Left lung (tissue), 14 donors: ENCODE measurements at places on chromosomes 2 and 18.

GRCh38 chr18:46950064-46950656, 32.8 kb downstream of the KATNAL2 start:
- DNase-seq: no peak

- DNase-seq: no peak
Measured at GRCh38 chr2:25698752-25699151, 25.4 kb upstream of the DTNB start.

DNA sequence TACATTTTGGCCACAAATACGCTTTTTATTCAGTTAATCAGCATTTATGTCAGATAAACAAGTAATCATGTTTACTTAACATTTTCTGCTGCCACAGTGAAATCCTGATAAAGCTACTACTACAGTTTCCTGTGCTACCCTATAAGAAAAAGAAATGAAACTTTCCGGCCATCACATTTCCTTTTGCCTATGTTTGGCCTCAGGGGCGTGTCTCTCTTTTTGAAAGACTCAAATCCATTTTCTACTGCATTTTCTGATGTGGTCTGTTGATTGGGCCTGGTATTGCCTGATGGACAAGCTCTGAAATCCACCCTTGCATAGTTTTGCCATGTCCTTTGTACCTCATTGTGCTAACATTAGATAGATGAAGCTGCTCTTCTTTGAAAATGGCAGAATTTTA, 152.6 kb downstream of the AGPS start:
- DNase-seq: no peak

GRCh38 chr18:40708726-40709125, 1246.3 kb upstream of the PIK3C3 start:
- DNase-seq: no peak

- no peak for DNase-seq
Measured at GRCh38 chr2:42987112-42987922, 194.9 kb upstream of the HAAO start.

DNA sequence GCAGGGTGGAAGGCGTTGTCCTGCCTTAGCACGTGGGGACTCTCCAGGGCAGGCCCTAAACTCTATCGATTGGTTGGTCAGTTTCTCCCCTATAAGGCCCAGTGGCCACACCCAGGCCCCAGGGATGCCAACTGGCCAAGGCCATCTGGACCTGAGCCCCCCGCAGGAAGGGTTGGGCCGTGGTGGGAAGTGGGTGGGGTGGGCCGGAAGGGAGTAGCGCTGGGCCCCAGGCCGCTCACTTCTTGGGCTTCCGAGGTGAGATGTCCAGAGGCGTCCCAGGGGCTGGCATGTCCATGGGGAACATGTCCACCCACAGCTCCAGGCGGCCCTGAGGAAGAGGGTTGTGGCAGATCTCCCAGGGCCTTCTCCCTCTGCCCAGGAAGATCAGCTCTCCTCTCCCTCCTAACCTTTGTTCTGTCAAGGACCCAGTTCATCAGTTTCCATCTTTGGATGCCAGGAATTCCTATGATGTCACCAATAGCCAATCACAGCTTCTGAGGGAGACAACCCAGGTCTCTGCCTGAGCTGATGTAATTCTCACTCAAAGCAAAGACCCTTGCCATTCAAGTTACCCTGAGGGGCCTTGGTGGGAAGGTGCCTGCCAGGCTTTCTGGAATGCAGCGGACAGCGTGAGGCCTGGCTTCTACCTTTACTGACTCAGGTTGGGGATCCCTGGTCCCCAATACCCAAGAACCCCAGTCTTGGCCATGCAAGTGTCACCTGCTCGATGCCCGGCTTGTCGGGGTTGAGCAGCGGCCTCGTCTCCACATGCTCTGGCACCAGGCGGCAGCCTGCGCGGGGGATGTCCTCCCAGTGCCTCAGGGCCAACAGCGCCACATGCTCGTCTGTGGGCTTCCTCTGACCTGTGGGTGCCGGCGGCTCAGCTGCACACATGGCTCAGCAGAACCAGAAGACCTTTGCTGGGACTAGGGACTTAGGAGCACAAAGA, 14.4 kb downstream of the OTOF start:
- DNase-seq: no peak

- no peak for DNase-seq
Measured at GRCh38 chr2:23037596-23037995, 347.4 kb upstream of the KLHL29 start.

DNA sequence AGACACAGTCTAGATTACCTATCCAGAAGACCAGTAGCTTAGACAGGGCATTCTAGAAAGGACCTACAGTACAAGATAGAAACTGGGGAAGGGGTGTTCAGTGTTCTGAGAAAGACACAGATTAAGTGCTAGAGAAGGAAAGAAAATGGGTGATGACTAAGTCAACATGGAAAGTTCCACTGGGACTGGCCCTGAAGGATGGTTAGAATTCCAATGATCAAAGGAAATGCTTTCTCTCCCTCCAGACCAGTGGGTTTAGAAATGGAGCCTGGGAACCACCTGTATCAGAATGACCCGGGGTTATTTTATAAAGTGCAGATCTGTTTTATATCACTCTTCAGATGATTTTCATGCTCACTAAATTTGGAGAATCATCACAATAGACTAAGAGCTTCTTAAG, 5.8 kb upstream of the COLEC12 start:
- DNase-seq: no peak

DNA sequence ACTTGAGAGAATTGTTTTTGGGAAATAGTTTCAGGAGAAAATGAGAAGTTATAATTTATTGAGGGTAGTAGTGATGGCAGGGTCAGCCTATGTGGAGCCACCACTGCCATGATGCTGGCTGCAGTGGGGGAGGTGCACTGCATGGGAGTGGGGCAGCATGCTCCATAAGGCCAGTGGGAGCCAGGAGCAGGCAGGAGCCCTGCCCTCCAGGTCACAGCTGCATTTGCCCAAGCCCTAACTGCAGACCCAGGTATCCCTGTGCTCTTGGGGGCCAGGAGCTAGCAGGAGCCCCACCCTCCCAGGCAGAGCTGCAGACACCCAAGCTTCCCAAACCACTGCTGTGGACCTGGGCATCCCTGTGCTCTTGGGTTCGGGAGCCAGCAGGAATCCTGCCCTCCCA, 757.3 kb upstream of the CRIM1 start:
- DNase-seq: no peak

- DNase-seq: no peak
Measured at GRCh38 chr18:3706279-3707097, 256.5 kb downstream of the TGIF1 start.

DNA sequence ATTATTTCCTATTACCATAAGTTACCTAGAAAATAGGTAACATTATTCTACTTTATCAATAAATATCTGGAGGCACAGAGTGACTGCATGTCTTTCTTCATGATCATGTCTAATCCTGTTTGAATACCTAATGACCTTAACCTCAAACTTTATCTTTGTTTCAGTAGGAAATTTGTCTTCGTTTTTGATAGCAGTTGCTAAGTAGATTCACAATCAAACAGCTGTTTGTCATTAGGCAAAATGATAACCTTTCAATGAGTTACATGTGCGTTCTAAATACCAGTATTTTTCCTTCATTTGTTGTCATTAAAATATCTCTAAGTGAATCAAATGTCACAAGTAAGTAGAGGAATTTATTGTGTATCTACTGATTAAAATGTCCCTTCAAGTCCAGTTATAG, 473.8 kb downstream of the NRXN1 start:
- DNase-seq: no peak

DNA sequence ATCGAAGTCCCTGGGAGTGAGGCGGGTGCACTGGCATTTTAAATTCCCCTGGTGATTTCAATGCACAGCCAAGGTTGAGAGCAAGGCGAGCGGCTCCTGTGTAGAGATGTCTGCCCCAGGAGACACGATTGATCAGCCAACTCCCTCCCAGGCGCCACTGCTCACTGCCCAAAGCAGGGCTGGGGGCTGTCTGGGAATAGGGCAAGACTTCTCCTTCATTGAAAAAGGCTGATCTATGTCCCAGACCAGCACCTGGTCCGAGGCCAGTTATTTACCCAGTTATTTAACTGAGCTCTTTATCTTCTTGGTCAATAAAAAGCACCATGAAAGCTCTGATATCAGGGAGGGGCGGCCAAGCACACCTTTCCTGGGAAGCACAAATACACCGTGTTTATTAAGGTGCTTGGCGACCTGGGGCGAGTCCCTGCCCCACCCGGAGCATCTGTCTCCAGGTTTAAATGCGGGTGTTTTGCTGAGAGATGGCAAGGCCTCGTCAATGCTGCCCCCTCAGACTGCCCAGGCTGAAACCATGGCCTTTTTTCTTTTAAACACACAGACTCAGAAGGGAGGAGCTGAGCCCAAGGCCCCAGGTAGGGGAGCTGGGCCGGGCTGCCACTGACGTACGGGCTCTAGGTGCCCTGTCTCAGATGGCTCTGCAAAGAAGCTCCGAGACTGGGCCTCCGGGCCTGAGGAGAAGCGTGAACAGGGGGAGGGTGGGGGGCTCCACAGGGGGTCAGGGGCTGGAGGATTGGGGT, 73.9 kb upstream of the HPCAL1 start:
- DNase-seq: no peak

GRCh38 chr2:62196278-62196901, 475 bp downstream of the B3GNT2 start:
- peak; percentile 92 for DNase-seq

DNA sequence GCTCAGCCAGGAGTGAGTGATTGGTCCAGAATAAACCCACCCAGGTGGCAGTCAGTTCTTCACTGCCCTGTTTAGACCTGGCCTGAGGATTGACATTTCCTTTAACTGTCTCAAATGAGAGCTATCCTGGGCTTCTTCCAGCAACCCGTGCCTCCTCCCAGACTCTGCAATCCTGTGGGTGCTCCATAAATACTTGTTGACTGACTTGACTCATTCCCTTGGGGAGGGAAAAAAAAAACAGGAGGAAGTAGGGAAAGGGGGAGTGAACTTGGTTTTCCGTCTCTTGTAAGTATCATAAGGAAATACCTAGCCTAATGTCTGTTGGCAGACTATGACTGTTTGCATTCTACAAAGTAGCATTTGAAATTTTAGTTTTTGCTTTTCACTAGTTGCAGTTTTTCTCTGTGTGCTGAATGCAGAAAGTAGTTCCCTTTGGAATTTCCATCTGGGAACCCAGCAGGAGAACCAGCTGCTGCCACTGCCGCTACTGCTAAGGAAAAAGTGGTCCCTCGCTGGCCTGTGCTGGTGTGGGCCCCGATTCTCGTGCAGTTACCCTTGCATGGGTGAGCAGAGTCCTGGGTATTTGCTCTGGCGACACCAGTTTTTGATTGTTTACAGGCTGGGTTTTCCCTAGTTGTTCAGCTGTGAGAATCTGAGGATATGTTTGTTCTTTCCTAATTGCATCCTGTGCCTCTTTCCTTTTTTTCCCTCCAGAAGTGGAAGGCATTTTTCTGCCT, 78.8 kb downstream of the TGOLN2 start:
- DNase-seq: no peak

DNA sequence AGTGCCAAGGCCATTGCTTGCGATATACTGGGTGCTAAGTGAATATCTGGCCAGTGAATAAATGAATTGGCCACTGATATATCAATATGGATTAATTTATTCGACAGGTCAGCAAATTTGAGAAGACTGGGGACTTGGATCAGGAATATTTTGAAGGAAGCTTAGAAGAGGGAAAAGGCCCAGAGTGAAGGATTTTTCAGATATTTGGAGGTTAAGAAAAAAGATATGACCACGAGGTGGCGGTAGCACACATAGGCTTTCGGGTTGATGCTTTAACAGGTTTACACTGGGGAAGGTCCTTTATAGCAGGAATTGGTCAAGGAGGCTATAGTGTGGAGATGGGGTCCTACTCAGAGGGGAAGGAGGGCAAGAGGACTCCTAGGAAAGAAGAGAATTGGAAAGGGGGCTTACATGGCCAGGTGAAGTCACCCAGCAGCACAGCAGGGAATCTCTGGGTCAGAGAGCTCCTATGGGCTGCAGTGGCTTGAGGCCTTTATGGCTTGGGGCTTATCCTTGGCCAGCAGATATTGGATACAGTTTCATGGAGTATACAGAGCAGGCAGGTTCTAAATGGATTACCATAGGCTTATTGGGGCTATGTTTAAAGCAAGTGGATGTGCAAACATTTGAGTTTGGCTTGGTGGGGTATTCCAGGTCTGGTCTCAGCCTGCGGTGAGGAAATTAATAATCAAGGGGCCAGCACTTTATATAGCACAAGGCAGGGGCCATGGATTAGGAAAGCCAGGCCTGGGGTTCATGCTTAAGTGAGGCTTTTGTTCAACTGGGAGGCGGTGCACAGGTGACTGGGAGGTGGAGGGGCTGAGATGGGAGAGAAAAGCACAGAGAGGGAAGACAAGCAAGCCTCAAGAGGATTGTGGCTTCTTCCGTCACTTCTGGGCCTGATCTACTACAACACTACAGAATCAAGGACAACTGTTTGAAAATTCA, 9.7 kb downstream of the IL1RN start:
- DNase-seq: no peak
